Smooth muscle cell of trachea (primary cell): ENCODE measurements at places on chromosomes 2 and 18. TPM values are rescaled to one million over a fixed set of nuclear protein-coding genes. Genes with fewer than 3 reads are reported as not detected.

The IL37 gene
- total RNA-seq = not detected in 2 replicates

The FSIP2 gene
- total RNA-seq = 0.15 and 0.50 TPM in 2 replicates

The RAD51AP2 gene
- not detected in 2 replicates for total RNA-seq

The ALPG gene
- not detected in 2 replicates for total RNA-seq

The VIT gene
- 1.2 and 2.3 TPM in 2 replicates for total RNA-seq

The CNGA3 gene
- total RNA-seq = under 0.01 and 0.17 TPM in 2 replicates

The TM4SF20 gene
- total RNA-seq = 0.33 TPM in 1 of 2 replicates, not detected in the other

The SGPP2 gene
- not detected in 2 replicates for total RNA-seq

The ECEL1 gene
- total RNA-seq = not detected in 2 replicates

The RAB27B gene
- 1.0 and 2.0 TPM in 2 replicates for total RNA-seq

The HJURP gene
- 1.5 and 21.8 TPM in 2 replicates for total RNA-seq

The FOXI3 gene
- total RNA-seq = not detected in 2 replicates

The PIKFYVE gene
- total RNA-seq = 36.4 and 38.0 TPM in 2 replicates

The CREB1 gene
- 41.6 and 41.7 TPM in 2 replicates for total RNA-seq

The DNAH7 gene
- 0.66 and 2.3 TPM in 2 replicates for total RNA-seq

The WNT6 gene
- not detected in 2 replicates for total RNA-seq

The NPHP1 gene
- total RNA-seq = 5.1 and 8.3 TPM in 2 replicates

The ELOA2 gene
- not detected in 2 replicates for total RNA-seq

The VRK2 gene
- 21.5 and 37.2 TPM in 2 replicates for total RNA-seq

The DSG4 gene
- total RNA-seq = not detected in 2 replicates

The RFTN2 gene
- total RNA-seq = 3.6 and 4.0 TPM in 2 replicates

The FHOD3 gene
- 18.8 and 22.3 TPM in 2 replicates for total RNA-seq

The LRRC30 gene
- not detected in 2 replicates for total RNA-seq

The NR4A2 gene
- 0.15 and 0.33 TPM in 2 replicates for total RNA-seq

The IGFBP5 gene
- total RNA-seq = 474 and 2,317 TPM in 2 replicates

The SLC4A3 gene
- total RNA-seq = 1.2 and 4.1 TPM in 2 replicates

The CTAGE1 gene
- total RNA-seq = under 0.01 TPM in 1 of 2 replicates, not detected in the other

The NOL4 gene
- total RNA-seq = not detected in 2 replicates

The STAT4 gene
- total RNA-seq = 0.99 and 1.2 TPM in 2 replicates

The SAG gene
- not detected in 2 replicates for total RNA-seq

The AOX1 gene
- 38.1 and 41.0 TPM in 2 replicates for total RNA-seq

The GRP gene
- not detected in 2 replicates for total RNA-seq

The ZNF396 gene
- total RNA-seq = 2.8 and 3.0 TPM in 2 replicates

The ARHGEF4 gene
- 1.3 and 4.0 TPM in 2 replicates for total RNA-seq

The CCDC68 gene
- 2.6 and 4.6 TPM in 2 replicates for total RNA-seq

The NLRC4 gene
- total RNA-seq = not detected in 2 replicates

The IAH1 gene
- total RNA-seq = 68.1 and 84.9 TPM in 2 replicates

The SLC30A3 gene
- 0.15 and 0.50 TPM in 2 replicates for total RNA-seq

The SFT2D3 gene
- total RNA-seq = 5.2 and 6.6 TPM in 2 replicates

The DSEL gene
- total RNA-seq = 156 and 218 TPM in 2 replicates
